Fibroblast of skin of left biceps (primary cell): ENCODE measurements at places on chromosomes 5 and 9.

- DNase-seq: no peak
Observed at GRCh38 chr5:50655810-50656205, 10.6 kb upstream of the PARP8 start.

GRCh38 chr5:6950860-6951259 lies 237.6 kb downstream of the TENT4A start:
- no peak for DNase-seq

DNA sequence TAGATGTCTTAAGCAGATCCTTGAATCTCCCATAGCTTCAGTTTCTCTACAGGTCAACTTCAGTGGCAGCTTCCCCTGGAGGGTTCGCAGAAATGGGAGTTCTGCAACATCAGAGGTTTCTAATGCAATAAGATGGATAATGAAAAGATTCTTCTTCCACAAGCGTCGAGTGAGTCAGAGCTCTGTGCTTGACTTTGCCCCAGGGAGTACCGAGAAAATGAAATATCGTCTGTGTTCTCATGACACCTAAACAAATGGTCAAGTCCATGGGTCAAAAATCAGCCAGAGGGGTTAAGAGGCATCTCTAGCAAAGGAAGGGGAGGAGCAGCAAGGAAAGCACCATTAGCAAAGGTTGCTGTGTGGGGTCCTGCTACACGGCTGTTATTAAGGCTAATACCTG lies 3.2 kb upstream of the ADRA1B start:
- no peak for DNase-seq

GRCh38 chr5:79890930-79891249 lies 100.2 kb downstream of the MTX3 start:
- no peak for DNase-seq

GRCh38 chr5:98772415-98773213 lies 849 bp upstream of the RGMB start:
- DNase-seq: no peak

GRCh38 chr5:91521334-91521733 lies 138.2 kb upstream of the ARRDC3 start:
- DNase-seq: no peak
